Cardiac fibroblast (primary cell): ENCODE measurements at places on chromosomes 13 and 19.

DNA sequence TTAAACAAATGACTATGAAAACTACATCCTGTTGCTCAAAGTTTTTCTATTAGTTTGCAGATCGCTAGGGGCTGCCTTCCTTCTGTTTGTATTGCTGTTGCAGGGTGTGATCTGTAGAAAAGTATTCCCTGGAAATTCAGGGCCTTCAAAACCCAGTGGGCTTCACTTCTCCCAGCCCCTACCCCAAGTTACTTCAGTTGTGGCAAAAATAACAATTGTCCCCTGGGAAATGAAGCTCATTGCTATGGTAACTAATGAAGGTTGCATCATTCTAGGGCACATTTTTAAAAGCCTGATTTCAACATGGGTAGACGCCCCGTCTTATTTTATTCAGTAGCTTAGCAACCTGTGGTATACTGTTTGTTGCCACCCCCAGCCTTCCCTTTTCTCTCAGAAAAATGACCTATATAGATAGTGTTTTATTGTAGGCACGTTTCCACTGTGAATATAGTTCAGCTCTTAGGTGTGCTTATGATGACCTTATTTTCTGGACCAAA is 60.9 kb downstream of the WDFY2 start:
- DNase-seq: peak; percentile 93

- DNase-seq: peak; percentile 46
Observed at GRCh38 chr19:4327252-4327876, 11.3 kb downstream of the STAP2 start.

GRCh38 chr13:42615691-42616090 is 41.7 kb downstream of the TNFSF11 start:
- DNase-seq: peak; percentile 18

GRCh38 chr13:41458187-41458760 is 924 bp downstream of the RGCC start:
- DNase-seq: no peak

DNA sequence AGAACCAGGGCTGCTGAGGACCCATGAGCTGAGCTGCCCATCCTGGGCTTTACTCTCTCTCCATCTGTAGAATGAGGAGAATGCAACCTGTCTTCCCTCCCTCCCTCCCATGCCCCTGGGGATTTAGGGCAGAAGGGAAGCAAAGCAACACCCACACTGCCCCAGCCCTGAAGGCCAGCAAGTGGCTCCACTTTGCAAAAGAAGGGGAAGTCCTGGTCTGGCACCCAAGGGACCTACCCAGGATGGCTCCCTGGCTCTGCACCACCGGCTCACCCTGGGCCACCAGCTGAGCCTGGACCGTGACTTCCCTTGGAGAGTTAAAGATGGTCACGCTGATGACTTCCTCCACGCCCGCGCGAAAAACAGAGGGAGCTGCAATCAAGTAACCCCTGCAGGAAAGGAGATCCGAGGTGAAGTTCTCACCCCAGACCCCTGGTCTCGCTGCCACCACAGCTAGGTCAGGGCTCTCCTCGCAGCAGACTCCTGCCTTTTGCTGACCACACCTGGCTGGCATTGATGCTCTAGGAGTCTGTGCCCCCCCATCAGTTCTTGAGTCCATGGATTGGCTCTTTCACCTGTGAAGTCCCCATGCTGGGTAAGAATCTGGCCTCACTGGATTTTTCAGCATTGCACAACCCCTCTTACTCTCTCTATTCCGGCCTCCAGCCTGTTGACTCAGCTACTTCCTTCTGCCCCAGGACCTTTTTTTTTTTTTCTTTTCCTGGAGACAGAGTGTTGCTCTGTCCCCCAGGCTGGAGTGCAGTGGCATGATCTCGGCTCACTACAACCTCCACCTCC is 4.6 kb downstream of the CPAMD8 start:
- DNase-seq: peak; percentile 71

- no peak for DNase-seq
Observed at GRCh38 chr13:65378484-65378883, 1851.7 kb downstream of the PCDH9 start.

DNA sequence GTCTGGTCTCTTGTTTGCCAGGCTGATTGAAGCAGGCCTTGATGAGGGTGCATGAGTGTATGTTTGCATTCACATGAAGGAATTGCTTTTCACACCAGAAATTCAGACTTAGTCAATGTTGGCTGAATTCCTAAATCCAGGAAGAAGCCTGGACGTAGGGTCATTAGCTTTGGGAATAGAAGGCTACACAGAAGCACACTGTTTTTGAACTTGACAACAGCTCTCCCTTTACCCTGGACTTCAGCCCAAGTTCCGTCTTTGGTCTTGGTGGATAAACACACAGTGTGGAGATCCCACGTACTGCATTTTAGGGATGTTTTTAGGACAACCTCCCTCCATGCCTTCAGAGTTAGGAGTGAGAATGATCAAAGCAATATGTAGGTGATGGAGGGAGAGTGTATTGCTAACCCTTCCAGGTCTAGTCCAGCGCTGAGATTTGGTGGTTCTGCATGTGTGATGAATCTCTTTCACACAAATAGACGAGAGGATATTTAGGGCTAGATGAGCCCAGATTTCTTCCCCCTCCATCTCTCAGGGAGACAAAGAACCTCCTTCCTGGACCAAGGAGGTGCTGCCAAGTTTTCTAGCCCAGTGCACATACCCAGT is 22.8 kb downstream of the TM6SF2 start:
- no peak for DNase-seq

GRCh38 chr13:95924389-95924994 is 128.7 kb downstream of the UGGT2 start:
- DNase-seq: peak; percentile 87

DNA sequence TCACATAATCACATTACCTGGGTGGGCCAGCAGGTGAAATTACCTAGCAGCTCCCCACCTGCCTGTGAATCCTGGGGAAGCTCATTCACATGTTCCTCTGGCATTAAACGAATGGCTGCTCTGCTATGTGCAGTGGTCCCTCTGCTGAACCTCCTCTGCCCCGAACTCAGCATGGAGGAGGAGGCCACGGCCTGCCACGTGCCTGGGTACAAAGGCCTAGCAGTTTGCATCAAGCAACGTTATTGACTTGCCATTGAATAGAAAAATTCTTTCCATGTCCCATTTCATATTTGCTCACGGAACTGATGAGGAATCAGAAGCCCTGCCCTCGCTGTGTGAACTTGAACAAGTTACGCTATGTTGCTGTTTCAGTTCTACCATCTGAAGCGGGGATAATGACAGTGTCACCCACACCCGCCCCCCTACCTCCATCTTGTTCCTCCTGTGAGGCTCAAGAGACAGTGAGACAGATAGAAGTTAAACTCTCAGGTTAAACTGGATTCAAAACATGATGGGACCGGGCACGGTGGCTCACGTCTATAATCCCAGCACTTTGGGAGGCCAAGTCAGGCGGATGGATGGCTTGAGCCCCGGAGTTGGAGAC is 25.3 kb downstream of the SLC7A1 start:
- DNase-seq: no peak

- no peak for DNase-seq
Observed at GRCh38 chr19:55626350-55626749, 2.0 kb upstream of the ZNF784 start.

- peak; percentile 84 for DNase-seq
Observed at GRCh38 chr19:13938301-13939064, at the start of gene PODNL1. Gene PODNL1 (minus strand): TSS chr19:13938417. CDS start chr19:13938181, 236 bp downstream.

DNA sequence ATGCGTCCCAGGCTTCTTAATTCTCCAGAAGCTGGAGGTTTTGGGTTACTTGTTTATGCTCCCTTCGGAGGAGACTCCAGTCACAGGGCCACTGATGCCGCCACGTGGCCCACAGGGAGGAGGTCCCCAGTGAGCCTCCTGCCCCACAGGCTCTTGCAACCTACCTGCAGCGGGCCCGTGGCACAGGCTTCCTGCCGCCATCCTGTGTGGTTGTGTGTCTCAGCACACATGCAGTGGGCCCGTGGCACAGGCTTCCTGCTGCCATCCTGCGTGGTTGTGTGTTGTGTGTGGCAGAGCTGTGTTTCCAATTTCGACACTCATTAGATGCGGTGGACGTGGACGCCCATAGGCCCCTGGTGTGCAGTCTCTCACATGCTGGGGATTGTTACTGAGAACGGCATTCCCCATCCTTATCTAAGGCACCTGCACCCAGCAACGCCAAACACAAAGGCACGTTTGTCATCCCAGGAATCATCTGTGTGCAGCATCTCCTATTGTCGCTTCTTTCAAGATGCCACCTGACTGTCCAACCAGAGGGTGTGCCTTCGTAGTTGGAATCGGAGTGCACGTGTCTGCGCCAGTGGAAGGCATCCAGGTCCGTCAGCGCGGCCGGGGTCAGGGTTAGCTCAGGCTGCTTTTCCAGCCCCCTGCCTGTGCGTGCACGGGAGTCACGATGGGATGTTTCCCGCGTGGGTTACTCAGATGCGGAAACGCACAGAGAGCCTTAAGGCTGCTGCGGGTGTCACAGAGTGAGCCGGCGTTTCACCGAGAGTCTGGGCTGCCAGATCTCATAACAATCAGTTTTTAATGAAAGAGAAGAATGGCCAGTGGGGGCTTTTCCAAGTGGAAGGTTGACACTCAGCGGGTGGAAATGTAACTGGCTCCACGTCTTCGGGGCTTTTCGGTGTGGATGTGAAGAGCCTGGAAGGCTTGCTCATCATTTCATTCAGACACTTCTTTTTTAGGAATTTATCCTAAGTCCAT is 119.8 kb downstream of the ATP11A start:
- DNase-seq: no peak

GRCh38 chr13:38763446-38764381 is 76.8 kb downstream of the FREM2 start:
- peak; percentile 58 for DNase-seq

DNA sequence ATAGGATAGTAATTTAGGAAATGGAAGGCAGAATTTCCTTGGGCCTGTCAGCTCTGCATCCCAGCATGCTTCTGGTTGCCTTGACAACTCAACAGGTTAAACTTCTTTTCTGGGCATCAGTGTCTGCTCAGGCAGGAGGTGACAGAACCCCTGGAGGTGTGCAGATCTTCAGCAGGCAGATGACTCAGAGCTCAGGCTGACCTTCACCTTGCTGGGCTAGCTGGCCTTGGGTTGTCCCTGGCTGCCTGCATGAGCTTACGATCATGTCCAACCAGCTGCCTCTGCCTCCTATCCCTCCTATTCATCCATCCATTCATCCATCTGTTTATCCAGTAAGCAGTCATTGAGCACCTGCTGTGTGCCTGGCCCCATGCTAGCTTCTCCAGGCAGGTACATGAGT is 81.2 kb upstream of the KCTD15 start:
- DNase-seq: no peak

DNA sequence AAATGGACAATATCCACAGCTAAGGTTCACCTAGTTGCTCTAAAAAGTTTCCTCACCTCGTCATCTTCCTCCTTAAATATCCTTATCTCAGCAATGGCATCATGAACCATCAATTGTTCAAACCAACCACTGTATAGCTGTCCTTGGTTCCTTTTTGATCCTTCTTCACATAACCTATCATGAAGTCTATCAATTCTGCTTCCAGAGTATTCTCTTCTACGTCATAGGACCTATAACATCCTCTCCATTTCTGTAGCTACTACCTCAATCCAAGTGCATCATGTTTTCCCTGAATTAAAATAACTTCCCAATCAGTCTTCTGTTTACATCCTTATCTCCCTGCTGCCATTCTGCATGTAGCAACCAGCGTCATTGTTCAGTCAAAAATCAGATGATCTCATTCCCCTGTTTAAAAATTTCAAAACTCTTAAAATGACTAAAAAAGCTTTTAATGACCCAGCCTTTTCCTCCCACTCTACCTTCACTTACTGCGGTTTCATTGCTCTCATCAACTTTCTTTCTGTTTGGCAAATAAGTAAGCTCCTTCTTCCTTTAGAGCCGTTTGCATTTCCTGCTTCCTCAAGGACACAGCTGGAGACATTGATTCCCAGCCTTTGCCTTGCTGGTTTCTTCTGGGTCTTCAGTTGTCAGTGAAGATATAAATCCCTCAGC is 223.9 kb upstream of the MIR17HG start:
- peak; percentile 36 for DNase-seq

GRCh38 chr13:71870100-71870499 is 3.1 kb upstream of the DACH1 start:
- no peak for DNase-seq
